ENCODE measurements at places on chromosomes 3 and 15.
A peak's percentile ranks its signal among the peaks of the same experiment; 100 is the strongest.

DNA sequence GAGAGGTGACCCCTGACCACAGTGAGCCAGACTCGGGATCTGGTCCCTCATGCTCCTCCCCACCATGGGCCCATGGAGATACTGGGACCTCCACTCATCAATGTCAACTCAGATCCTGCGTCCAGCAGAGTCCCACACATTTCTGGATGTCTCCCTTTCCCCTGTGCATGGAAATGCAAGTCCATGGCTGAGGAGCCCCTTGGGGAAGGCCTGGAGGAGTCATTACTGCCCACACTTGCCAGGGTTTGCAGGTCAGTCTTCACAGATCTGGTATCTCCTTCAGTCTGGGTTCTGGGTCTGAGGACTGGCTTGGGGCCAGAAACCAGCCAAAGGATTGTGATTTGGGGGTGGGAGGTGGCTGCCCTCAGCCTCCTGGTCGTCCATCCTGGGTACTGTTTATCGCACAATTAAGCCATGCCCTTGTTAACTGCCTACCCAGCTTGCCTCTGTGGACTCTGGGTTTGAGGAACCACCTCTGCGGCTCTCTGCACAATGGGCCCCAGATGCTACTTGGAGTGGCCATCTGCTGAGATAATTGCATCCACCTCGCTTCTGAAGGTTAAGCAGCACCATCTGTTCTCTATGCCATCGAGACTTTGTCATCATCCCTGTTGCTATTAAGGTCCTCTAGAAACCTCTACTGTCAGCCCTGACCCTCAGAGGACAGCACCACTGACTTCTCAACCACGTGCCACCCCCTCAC is 49.9 kb upstream of the KLF13 start:
- no peak for DNase-seq

GRCh38 chr3:150227839-150228238 is 180.3 kb upstream of the TSC22D2 start:
- DNase-seq: peak; percentile 39

DNA sequence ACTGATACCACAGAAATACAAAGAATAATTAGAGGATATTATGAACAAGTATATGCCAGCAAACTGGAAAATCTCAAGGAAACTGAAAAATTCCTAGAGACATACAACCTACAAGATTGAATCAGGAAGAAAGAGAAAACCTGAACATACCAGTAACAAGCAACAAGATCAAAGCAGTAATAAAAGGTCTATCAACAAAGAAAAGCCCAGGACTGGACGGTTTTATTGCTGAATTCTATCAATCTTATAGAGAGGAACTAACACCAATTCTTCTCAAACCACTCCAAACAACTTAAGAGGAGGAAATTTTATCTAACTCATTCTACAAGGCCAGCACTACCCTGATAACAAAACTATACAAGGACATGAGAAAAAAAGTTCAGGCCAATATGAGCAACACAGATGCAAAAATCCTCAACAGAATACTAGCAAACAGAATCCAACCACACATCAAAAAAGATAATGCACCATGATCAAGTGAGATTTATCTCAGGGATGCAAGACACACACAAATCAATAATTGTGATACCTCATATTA is 71.1 kb upstream of the IMPG2 start:
- no peak for DNase-seq

DNA sequence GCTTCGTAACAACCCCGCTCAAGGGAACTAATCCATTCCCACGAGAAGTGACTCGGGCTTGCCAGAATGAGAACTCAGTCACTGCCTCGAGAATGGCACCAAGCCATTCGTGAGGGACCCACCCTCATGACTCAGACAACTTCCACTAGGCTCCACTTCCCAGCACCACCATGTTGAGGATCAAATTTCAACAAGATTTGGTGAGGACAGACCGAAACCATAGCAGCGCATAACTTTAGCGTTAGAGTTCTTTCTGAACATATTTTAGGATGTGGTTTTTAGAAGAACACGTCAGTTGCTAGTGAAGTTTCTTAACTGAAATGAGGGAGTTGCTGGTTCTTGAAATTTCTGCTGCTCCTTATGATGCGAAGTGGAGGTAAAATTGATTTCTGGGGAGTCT is 13.5 kb downstream of the PTPRG start:
- DNase-seq: no peak
